ENCODE measurements at places on chromosomes 4 and X. TPM values are rescaled to one million over a fixed set of nuclear protein-coding genes. Genes with fewer than 3 reads are reported as not detected.

GABRB1 gene
- not detected for total RNA-seq

LINC00632 gene
- 1.4 TPM for total RNA-seq

SLAIN2 gene
- 104 TPM for total RNA-seq

MAGEA2 gene
- total RNA-seq: not detected

PROM1 gene
- 69.0 TPM for total RNA-seq

Measured in kidney epithelial cell (primary cell).